Right hindlimb (tissue), 1 donor: ENCODE measurements at places on chromosomes 2 and 18.
A peak's percentile ranks its signal among the peaks of the same experiment; 100 is the strongest.

DNA sequence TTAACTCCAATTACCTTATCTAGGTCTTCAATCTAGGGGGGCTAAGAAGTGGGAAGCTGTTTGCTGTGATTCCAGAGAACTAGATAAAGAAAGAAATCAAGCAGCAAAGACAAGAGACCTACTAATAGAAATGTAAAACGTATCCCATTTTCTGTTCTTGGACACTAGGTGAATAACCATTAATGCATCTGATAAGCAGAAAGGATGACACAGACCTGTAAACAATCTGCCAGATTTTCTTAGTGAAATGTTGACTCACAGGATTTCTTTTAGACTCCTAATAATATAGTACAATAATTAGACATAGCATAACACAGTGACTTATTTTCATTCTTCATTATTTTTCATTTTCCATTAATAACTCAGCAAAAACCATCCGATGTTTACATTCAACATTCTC is 1.3 kb downstream of the WDR35 start:
- DNase-seq: no peak

GRCh38 chr2:213288913-213289700 is 4.8 kb downstream of the SPAG16 start:
- DNase-seq: no peak

DNA sequence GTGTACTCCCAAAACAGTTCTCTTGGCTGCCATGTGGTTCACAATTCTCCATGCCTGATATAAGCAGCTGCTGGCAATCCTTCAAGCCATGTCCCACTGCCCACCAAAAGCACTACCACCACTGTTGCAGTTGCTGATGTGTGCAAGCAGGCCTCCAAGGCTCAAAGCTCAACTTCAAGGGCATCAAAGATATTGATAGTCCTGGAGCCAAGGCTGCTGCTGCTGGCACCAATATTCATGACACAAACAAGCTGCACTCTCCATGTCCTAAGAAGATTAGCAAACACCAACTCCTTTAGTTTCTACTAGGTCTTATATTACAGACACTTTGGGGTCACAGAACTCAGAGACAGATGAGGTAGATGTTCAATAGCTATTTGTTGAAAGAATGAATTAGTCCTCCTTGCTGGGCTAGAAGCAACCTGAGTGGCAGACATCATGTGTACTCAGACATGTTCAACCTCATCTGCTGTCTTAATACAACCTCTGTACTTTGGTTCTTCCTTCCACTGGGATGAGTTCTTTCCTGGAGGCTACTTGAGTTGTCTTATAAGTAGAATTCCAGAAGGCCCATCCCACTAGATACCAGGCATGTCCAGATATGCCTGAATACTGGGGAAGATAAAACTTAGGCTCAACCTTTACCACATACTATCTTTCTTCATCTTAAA is 104.5 kb upstream of the UGP2 start:
- no peak for DNase-seq

DNA sequence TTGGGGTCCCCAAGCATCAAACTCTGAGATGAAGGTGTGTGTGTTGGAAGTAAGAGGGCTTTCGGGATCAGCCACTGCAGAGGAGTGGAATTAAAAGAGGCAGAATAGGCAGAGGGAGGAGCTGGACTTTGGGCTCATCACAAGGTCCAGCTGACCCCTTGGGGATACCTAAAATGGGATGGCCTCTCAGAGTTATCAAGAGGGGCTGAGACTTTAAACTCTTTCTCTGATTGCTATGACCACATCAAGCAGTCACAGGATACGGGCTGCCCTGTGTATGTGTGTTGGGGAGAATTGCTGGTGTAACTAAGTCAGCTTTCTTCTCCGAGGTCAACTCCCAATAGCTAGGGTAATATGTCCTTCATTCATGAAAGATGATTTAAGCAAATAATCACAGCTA is 127.7 kb upstream of the SLC14A2 start:
- DNase-seq: no peak

GRCh38 chr18:70397259-70397925 is 108.5 kb downstream of the SOCS6 start:
- DNase-seq: no peak

DNA sequence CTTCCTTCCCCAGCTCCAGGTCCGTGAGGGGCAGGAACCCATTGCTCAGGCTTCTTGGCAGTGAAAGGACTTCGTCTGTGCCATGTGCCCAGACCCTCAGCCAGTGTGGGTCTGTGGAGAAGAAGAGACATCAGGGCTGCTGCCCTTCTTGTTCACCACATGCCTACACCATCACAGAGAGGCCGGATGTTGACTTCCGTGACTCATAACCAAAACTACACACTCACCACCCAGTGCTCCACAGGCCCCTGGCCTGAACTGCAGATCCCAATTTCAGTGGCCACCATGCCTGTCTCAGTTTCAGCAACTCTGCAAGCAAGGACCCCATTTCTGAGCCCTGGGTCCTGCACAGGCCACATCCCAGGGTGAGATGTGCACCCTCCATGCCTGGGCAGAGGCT is 332.6 kb upstream of the SALL3 start:
- DNase-seq: no peak

DNA sequence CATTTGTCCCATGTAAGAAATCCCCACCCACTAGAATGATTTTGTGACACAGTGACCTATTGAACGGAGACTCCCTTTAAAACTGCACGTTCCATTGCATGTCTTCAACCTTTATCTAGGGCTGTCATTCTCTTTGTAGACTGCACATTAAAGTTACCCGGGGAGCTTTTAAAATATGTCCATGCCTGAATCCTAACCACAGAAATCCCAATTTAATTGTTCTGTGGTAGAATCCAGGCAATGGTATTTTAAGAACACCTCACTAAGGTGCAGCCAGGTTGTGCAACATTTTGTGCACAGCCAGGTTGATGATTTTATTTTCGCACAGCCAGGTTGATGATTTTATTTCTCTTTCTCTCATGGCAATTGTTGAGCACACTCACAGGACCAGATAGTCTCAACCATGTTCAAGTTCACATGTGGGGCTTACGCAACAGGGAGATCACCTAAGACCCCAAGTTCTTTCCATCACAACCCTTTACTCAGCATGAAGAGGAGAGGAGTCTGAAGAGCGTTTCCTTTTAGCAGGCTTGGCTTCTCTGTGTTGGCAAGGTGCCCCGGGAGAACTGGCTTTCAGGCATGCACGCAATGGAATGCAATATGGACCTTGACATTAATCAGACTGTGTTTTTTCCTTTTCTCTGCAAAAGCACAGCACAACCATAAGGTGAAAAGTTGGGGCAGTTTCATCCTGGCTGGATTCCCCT is 467.3 kb upstream of the ETAA1 start:
- DNase-seq: peak; percentile 55

GRCh38 chr2:165505514-165505913 is 36.0 kb downstream of the CSRNP3 start:
- DNase-seq: no peak

DNA sequence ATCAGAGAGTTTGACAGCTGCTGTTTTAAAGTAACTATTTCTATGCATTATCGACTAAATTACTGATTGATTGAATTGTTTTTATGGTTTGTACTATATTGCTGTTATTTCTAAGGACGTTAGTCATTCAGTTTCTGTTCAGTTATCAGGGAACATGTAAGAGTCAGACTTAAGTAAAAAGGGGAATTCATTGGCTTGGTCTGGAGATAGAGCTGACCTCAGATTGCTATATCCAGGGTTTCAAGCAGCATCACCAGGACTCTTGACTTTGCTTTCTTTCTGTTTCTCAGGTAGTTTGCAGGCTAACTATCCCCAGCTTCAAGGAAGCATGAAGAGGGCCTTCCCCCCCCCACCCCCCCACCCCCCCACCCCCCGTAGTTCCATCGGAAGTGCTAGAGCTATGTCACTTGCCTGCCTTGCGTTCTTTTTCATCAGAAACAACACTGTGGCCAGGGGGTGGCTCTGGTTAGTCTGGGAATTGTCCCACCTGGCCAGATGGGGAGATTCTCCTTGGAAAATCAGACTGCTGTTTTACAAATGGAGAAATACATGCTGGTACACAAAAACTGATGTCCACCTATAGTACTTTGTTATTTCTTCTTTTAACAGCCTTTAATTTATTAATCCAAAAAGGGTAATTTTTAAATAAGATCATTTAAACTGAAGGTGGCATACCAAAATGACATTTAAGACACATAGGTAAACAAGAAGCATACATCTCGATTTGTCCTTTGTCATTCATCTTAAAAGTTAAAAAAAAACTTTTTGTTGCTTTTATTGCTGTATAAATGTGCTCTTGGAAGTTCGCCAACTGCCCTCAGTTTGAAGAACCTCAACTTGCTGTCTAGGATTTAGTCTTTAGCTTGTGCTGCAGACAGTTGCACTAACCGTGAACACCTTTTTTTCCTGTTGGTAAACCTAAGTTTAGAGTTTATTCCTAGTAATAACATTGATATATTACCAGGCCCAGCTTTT is 9.4 kb downstream of the SMAD4 start:
- DNase-seq: no peak

DNA sequence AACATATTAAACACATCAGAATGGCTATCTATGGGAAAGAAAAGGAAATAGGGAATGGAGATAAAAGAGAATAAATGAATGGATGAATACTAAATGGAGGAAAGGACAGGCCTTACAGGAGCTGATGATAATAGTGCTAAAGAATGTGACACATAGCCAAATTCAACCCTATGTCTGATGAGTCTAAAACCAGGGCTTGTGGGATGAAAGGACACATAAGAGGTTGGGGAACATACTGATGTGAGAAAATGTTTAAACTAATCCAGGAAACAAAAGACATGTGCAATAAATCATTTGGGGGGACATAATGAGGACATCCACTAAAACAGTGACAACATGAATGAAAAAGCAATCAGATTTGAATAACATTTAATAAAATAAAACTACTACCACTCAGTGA is 120.0 kb downstream of the DYM start:
- no peak for DNase-seq

DNA sequence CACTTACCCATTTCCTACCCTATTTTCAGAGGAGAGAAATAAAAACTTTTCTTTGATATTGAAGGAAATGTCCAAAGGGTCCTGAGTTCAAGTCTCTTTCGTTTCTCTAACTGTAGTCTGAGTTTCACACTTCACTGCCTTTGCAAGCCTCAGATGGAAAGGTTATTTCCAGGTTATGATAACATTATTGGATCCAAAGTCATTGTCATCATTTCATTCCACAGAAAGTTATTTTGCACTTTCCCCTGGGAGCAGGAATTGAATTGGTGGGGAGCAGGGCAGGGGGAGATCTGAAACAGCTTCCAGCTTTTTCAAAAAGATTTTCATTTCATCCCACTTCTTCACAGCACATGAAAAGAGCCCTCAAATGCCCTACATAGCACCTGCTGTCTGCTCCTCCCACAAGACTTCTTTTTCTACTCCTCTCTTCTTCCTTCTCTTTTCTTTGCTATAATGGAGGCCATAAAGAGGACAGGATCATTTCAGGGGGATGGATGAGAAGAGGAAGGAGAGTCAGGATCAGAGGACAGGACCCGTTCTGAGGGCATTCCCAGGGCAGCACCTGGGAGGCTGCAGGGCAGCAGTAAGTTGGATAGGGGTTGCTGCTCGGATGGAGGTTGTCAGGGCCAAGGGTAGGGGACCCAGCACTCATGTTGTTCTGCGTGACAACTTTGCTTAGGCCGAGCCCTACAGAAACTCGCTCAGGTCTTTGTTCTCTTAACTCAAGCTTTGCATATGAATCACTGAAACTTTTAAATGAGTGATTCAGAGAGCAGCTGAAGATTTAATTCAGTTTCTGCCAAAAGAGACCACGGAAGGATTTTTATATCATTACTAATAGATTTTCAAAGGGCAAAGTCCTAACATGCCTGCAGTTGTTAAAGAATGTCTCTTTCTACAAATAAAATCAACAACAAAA is 11.4 kb upstream of the GALNT5 start:
- no peak for DNase-seq

- DNase-seq: no peak
Observed at GRCh38 chr2:23283653-23284052, 101.3 kb upstream of the KLHL29 start.

GRCh38 chr18:41150316-41150715 is 804.7 kb upstream of the PIK3C3 start:
- DNase-seq: no peak

DNA sequence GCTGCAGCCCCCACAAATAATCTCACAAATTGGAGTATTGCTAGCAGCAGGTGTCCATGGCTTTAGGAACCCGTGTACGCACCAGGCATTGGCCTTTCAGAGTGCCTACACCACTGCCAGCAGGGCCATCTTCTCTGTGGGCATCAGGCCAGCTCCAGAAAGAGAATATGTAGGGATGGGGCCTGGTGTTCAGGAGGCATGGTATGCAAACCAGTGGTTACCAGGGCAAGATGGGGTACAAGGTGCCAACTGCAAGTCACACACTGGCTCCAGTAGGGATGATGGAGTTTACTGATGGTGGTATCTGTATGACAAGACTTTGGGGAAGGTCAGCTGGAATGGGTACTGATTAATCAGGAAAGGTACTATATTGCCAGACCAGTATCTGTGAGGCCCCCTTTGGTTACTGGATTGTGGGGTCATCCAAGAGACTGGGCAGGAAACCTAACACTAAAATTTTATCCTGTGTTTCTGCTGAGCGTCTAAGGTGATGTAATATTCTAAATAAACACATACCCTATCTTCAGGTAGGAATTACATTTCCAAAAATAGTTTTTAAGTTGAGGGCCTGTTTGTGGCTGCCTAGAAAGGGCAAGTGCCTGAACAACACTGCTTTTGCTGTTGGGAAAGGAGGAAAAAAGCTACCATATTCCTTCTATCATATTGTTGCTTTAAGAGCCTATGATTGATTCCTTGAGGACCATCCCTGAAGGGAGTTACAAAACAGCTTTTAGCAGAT is 9.0 kb downstream of the CNOT9 start:
- no peak for DNase-seq

GRCh38 chr2:230777721-230778120 is 65.1 kb downstream of the CAB39 start:
- no peak for DNase-seq

DNA sequence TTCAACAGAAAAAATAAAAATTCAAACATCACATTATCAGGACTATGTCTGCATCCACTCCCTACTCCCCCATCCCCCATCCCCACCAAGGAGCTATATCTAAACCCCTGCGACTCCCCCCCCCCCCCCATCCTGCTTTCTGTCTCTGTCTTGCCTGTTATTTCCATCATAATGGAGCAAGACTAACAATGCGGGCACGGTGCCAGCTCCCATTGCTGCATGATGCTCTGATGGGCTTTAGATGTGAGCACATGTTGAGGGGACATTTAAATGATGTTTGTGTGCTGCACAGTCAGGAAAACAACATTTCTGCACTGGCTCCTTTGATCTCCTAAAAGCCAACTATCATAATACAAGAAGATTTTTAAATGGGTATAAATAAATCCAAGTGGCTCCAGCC is 644.2 kb upstream of the SETBP1 start:
- DNase-seq: peak; percentile 23

DNA sequence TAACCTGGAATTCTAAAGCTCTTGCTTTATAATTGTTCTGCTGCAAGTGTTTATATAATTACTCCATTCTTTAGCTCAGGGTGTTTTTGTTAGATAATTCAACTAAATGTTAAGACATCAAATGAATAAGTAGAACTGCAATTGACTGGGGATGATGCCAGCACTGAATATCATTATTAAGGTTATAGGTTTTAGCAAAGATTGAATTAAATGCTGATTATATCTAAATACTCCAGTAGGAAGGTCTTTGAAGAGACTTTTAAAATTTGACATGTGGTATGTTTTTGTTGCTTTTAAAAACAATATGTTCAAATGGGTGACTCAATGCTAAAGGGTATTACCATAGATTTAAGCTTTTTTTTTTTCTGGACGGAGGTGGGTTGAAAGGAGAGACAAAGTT is 170.1 kb upstream of the THUMPD2 start:
- no peak for DNase-seq

GRCh38 chr2:101949304-101949703 is 42.5 kb upstream of the IL1R2 start:
- no peak for DNase-seq
